ENCODE measurements at places on chromosomes 5 and 9. TPM values are rescaled to one million over a fixed set of nuclear protein-coding genes. Genes with fewer than 3 reads are reported as not detected.

PCDHB11 gene
- total RNA-seq = 0.34 TPM

DNA sequence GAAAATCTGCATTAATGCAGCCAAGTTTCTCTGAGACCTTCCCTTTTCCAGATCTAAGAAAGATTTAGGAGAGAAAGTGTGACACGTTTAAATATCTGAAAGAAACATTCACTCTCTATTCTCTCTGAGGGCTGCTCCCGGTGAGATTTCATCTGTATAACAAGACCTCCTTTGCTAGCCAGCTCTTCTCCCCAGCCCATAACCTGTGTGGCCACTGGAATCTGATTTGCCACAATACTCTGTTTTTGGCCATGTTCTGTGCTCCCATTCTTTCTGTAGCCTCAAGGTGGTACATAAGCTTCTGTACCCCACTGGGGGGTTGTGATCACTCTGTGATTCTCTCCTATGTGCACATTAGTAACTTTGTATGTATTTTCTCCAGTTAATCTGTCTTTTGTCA is 291.0 kb upstream of the SEMA6A start:
- no peak overlapping the region for H3K27ac ChIP-seq
- H3K4me3 ChIP-seq = no peak overlapping the region
- no peaks in the 10 kb centered on the region for H3K36me3 ChIP-seq
- H3K27me3 ChIP-seq = no peaks in the 10 kb centered on the region
- DNase-seq = no peak
- peaks cover 19% of the 10 kb centered on the region for H3K4me1 ChIP-seq

DNA sequence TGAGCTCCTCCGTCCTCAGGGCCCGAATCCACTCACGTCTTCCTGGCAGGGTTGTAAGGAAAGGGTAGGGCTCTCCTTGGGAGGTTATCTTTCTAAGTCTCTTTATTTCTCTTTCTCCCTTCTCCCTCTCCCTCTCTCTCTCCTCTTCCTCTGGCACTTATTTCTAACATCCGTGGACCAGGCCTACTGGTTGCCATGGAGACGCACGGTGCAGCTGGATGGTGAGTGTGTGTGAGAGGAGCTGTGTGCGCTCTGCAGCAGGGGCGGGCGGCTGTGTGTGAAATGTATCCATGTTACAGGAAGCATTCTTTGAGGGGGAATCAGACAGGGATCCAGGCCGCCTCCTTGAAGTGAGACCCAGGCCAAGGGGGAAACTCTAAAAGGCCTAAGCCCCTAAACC is 32.2 kb downstream of the PCDH1 start:
- H3K4me3 ChIP-seq = no peak overlapping the region
- no peaks in the 10 kb centered on the region for H3K27me3 ChIP-seq
- H3K4me1 ChIP-seq = peaks cover 42% of the 10 kb centered on the region
- no peak overlapping the region for H3K27ac ChIP-seq
- DNase-seq = no peak

- peaks cover 11% of the 10 kb centered on the region for H3K36me3 ChIP-seq
- H3K4me1 ChIP-seq = peaks cover 32% of the 10 kb centered on the region
These were observed 319.5 kb downstream of the ARHGEF28 start for GRCh38 chr5:73945505-73945904.

FREM1 gene
- 3.4 TPM for total RNA-seq

- no peaks in the 10 kb centered on the region for H3K27me3 ChIP-seq
- peak; percentile 46 for DNase-seq
- no peaks in the 10 kb centered on the region for H3K36me3 ChIP-seq
- no peak overlapping the region for H3K4me3 ChIP-seq
- no peaks in the 10 kb centered on the region for H3K4me1 ChIP-seq
These were observed 146.2 kb upstream of the GPR151 start for GRCh38 chr5:146662229-146662628.

ARL14EPL gene
- not detected for total RNA-seq

CARD9 gene
- 0.32 TPM for total RNA-seq

DNA sequence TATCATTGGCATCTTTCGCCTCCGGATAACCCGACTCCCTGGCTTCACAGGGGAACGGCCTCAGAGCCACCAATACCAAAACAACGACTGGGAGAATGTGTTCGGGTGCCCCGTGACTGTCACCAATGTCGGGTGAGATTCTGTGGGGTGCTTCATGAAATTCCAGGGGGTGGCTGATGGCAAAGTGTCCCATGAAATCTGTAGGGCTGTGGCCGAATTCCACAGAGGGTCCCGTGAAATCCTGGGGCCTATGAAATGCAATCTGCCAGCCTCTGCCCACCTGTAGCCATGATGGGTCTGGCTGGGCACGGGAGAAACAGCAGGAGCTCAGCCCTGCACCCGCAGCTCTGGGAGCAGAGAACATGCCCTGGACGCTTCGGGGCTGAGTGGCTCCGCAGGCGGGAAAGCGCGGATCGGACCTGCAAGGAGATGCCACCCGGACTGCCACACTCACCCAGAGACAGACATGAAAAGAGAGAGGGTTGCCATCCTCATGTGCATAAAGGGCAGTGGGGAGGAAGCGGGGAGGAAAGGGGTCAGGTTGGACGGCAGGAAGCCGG is 192.4 kb downstream of the OLFM1 start:
- H3K4me1 ChIP-seq = no peaks in the 10 kb centered on the region
- H3K27me3 ChIP-seq = no peaks in the 10 kb centered on the region
- H3K4me3 ChIP-seq = no peak overlapping the region
- no peak for DNase-seq
- H3K27ac ChIP-seq = no peak overlapping the region

C7 gene
- total RNA-seq = not detected

TAL2 gene
- not detected for total RNA-seq

DNA sequence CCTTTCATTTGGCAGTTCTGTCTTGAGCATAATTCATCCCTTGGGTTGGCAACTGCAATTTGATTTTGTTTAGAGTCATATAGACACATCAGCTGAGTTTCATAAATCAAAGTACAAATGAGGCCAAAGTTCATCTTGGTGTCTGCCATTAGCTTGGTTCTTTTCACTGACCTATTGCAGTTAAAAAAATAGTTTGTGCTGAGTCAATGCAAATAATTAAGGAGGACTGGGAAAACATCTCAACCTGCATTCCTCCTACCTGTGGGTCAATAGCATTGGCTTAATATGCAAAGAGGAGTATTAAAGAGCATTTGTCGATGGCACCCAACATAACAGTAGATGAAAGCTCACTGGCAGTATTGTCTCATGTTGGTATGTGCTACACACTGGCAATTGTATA is 1.6 kb downstream of the PKD2L2 start:
- H3K4me1 ChIP-seq = no peaks in the 10 kb centered on the region
- H3K36me3 ChIP-seq = no peaks in the 10 kb centered on the region
- no peak for DNase-seq
- H3K27ac ChIP-seq = no peak overlapping the region
- no peak overlapping the region for H3K4me3 ChIP-seq
- peaks cover 10% of the 10 kb centered on the region for H3K27me3 ChIP-seq

DNA sequence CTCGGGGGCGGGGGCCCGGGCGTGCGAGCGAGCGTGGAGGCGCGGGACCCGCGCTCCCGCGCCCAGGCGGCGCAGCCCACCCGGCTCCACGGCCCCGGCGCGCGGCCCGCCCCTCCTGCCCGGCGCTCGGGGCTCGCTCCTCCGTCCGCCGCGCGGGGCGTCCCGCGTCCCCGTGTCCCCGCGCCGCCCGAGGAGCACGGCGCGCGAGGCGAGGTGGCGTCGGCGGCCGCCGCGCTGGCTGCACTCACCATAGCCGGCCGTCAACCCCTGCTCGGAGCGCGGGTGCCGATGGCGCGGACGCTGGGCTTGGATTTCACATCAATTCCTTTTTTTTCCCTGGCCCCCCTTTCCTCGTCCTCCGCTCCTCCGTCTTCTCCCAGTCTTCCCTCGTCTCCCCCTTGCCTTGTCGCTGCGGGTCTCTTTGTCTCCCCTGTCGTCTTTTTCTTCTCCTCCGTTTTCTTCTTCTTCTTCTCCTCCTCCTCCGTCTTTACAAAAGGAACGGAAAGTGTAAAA is 494 bp downstream of the PTCH1 start:
- peak overlapping the region; percentile 90 for H3K27ac ChIP-seq
- H3K27me3 ChIP-seq = no peaks in the 10 kb centered on the region
- H3K4me1 ChIP-seq = peaks cover 36% of the 10 kb centered on the region
- DNase-seq = no peak

DNA sequence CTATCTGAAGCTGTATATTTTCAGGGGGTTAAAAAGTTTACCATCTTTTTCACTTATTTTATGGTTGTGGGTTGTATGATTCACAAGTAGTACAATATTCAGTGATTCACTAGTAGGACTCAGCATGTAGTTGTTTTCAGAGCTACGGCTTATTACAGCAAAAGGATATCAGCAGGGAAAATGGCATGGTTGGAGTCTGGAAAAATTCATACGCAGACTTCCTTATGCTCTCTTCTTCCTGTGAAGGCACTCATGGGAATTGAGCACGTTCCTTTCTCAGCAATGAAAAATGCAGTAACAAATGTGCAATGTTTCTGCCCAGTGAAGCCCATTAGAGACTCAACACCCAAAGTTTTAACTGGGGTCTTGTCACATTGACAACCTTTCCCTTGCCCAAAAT is 250.5 kb downstream of the KCNN2 start:
- H3K4me3 ChIP-seq = no peak overlapping the region
- no peak overlapping the region for H3K27ac ChIP-seq
- H3K36me3 ChIP-seq = no peaks in the 10 kb centered on the region
- DNase-seq = no peak
- H3K27me3 ChIP-seq = no peaks in the 10 kb centered on the region

SLC1A1 gene
- total RNA-seq = 3.9 TPM

PPP2R2B gene
- not detected for total RNA-seq

DNA sequence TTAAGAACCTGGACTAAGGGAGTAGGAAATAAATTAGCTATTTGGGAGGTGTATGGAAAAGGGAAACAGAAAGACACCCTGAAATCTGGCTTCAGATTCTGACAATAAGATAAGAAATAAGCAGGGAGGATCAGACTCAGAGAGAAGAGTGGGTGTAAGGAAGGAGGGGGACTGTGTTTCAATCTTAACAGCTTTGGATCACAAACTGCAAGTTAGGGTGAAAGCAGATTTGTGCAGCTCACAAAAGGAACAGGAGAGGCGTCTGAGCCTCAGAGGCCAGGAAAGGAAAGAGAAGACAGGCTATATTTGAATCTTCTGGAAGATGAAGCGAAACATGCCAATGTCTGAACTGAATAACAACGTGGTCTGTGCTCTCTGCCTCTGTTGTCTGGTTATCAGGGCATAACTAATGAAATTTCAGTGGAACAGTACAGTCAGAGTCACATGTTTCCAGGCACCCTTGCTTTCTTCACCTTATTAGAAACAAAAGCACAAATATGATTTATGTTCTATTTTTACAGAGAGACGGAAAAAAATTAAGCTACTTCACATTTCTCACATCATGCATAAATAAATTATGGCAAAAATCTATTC is 26.6 kb downstream of the SGTB start:
- DNase-seq = no peak
- peaks cover 6% of the 10 kb centered on the region for H3K36me3 ChIP-seq
- no peaks in the 10 kb centered on the region for H3K4me1 ChIP-seq
- H3K27me3 ChIP-seq = no peaks in the 10 kb centered on the region
- no peak overlapping the region for H3K27ac ChIP-seq

DNA sequence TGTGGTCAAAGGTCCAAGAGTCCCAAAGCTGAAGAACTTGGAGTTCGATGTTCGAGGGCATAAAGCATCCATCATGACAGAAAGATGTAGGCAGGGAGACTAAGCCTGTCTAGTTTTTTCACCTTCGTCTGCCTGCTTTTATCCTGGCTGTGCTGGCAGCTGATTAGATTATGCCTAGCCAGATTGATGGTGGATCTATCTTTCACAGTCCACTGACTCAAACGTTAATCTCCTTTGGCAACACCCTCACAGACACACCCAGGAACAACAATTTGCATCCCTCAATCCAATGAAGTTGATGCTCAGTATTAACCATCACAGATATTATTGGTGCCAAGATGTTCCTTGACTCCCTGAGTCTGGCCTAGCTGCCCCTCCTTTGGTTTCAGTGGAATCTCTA is 530.8 kb upstream of the CLINT1 start:
- peaks cover 18% of the 10 kb centered on the region for H3K4me1 ChIP-seq
- no peak overlapping the region for H3K27ac ChIP-seq
- no peak for DNase-seq
- H3K36me3 ChIP-seq = no peaks in the 10 kb centered on the region
- H3K27me3 ChIP-seq = no peaks in the 10 kb centered on the region

DNA sequence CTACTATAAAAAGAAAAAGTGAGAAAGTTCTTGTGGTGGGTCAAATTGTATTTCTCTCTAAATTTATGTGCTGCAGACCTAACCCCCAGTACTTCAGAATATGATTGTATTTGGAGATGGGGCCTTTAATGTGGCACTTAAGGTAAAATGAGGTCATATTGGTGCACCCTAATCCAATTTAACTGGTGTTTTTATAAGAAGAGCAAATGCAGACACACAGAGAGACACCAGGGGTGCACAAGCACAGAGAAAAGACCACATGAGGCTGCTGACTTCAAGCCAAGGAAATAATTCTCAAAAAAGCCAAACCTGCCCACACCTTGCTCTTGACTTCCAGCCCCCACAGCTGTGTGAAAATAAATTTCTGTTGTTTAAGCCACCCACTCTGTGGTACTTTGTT is 80.2 kb upstream of the HTR4 start:
- peaks cover 63% of the 10 kb centered on the region for H3K4me1 ChIP-seq
- no peak for DNase-seq
- no peak overlapping the region for H3K27ac ChIP-seq
- no peaks in the 10 kb centered on the region for H3K27me3 ChIP-seq
- H3K4me3 ChIP-seq = no peak overlapping the region
- H3K36me3 ChIP-seq = no peaks in the 10 kb centered on the region

GRCh38 chr5:96595300-96596090 is 66.7 kb upstream of the CAST start:
- peaks cover 14% of the 10 kb centered on the region for H3K4me1 ChIP-seq
- H3K4me3 ChIP-seq = no peak overlapping the region
- no peak overlapping the region for H3K27ac ChIP-seq
- H3K36me3 ChIP-seq = no peaks in the 10 kb centered on the region
- H3K27me3 ChIP-seq = no peaks in the 10 kb centered on the region
- DNase-seq = no peak

DNA sequence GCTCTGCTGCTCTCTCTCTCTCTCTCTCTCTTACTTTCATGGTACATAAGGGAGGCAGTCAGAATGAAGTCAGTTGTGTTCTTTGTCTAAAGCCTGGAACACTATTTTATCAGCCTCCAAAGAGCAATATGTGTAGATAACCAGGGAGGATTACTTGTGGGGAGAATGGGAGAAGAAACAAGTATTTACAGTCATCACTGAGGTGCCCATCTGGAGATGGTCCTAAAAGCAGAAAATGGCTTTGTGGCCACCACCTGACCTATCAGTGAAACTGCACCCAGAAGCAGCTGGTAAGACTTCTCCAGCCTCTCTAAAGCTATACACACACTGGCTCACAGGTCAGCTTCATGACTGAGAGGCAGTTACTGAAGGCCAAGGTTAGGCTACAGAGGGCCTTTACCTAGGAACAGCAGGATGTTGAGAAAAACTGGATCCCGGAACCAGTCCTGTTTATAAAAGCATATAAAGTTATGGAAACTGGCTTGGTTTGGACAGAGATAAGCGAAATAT is 75.1 kb downstream of the MRPS27 start:
- no peak overlapping the region for H3K4me3 ChIP-seq
- peaks cover 58% of the 10 kb centered on the region for H3K4me1 ChIP-seq
- DNase-seq = no peak
